HL-60 (cell line): ENCODE measurements at places on chromosomes 4 and X.

DNA sequence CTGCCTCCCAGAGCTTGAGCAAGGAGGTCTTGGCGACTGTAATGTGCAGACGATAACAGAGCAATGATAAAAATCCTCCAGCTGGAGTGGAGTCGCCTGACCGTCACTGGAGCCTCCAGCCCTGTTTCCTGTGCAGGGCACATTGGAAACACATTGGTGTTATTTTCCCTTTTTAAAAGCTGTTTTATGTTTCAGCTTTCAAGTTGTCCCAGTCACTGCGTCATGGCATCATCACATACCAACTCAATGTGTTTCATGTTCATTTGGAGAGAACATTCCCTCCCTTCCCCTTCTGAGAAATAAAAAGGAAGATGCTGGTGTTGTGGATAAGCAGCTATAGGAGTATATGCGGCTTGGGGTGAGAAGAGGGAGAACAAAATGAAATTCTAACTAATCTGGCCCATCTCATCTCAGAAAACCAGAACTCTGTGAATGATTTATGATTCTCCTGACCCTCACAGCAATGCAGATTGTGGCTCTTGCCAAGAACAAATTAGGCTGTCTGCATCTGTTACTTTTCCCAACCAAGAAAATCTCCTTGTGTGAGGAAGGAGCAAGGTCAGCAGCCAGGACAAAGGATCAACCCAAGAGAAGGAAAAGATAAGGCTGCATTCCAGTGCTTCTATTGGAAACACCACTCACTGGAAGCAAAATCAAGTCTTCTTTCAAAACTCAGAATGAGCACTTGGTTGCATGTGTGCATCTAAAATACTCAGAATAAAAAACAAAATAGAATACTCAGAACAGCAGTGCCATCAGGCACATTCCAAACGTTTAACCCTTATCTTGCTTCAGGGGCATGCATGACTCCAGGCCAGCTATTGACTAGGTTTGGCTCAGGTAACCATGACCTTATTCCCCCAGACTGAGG is 134.4 kb downstream of the RASL11B start:
- no peak for DNase-seq

DNA sequence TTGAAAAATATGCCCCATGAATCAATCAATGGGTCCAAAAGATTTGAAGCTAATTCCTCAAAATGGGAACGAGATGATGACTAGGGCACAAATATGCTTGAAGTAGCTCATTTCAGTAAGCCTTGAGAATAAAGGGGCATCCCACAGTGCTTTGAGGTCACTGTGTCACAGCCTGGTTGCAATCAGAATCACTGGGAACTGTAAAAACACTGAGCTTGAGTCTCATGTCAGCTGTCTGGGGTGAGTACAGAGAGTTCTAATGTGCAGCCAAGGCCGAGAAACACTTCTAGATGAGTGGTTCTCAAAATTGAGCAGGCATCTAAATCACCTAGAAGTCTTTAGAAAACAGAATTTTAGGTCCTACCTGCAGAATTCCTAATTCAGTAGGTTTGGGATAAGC is 120.5 kb upstream of the EGFL6 start:
- DNase-seq: no peak

DNA sequence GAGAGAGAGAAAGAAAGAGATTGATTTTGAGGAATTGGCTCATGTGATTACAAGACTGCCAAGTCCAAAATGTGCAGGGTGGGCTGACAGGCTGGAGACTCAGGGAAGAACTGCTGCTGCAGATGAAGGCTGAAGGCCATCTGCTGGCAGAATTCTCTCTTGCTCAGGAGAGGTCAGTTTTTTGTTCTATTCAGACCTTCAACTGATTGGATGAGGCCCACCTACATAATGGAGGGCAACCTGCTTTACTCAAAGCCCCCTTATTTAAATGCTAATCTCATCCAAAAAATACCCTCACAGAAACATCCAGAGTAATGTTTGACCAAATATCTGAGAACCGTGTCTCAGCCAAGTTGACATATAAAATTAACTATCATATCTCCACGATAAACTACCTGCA is 38.2 kb upstream of the MAMLD1 start:
- DNase-seq: no peak

DNA sequence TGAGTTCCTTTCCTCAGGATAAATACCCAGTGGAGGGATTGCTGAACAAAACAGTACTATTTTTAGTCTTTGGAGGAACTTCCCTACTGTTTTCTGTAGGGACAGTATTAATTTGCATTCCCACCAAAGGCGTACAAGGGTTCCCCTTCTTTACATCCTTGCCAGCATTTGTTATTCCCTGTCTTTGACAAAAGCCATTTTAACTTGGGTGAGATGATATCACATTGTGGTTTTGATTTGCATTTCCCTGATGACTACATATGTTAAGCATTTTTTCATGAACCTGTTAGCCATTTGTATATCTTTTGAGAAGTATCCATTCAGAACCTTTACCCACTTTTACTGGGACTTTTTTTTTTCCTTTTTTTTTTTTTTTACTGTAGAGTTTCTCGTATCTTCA is 126.2 kb upstream of the ANXA10 start:
- no peak for DNase-seq

- no peak for DNase-seq
These were observed 1535.3 kb upstream of the PCDH10 start for GRCh38 chr4:131613824-131614216.

GRCh38 chr4:168609369-168609768 is 112.5 kb downstream of the PALLD start:
- no peak for DNase-seq
